Stimulated activated naive CD8-positive, alpha-beta T cell treated with anti-CD3 and anti-CD28 coated beads, Interleukin-15, amount 100 ng/mL, for 72 hours (primary cell): ENCODE measurements at places on chromosomes 11 and 22.
A peak's percentile ranks its signal among the peaks of the same experiment; 100 is the strongest.

GRCh38 chr22:35537232-35537631, 3.4 kb upstream of the RASD2 start:
- DNase-seq, result no peak

- DNase-seq, result no peak
Measured at GRCh38 chr11:35424157-35424940, 5.0 kb upstream of the SLC1A2 start.

DNA sequence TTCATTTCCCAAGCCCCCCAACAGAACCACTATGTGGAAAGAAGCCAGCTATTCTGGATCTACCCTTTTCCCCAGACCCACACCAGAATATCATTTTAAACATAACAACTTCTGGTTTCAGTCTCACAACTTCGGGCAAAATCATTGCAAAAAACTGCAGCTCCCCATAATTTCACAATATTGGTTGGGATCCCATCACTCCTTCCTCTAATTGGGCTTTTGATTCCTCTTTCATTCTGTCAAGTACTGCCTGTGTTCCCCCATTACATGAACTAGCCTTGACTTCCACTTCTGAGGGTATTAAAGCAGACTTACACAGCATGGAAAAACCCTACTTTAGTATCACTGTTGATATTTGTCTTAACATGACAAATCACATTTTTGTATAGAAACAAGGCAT, 4.1 kb upstream of the APOL3 start:
- no peak for DNase-seq

DNA sequence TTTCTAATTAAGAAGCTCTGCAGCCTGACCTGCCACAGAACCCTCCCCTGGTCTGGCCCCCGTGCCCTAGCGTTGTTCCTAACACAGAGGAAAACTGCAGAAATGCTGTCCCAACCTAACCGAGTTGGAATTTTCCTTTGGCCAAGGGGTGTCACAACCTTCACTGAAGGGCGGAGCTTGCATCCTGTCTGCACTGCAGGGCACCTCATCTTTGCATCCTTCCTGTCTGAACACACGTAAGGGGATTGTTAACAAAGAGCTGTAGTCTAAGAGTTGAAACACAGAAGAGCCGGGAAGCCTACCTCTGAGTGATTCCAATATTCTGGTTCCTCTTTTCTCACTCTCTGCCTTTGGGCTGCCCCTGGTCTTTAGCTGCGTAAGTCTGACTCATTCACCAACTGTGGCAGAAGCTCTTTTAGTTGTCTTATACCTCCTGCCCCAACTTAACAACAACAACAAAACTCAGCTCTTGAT, 1.6 kb downstream of the DIXDC1 start:
- DNase-seq, result no peak

DNA sequence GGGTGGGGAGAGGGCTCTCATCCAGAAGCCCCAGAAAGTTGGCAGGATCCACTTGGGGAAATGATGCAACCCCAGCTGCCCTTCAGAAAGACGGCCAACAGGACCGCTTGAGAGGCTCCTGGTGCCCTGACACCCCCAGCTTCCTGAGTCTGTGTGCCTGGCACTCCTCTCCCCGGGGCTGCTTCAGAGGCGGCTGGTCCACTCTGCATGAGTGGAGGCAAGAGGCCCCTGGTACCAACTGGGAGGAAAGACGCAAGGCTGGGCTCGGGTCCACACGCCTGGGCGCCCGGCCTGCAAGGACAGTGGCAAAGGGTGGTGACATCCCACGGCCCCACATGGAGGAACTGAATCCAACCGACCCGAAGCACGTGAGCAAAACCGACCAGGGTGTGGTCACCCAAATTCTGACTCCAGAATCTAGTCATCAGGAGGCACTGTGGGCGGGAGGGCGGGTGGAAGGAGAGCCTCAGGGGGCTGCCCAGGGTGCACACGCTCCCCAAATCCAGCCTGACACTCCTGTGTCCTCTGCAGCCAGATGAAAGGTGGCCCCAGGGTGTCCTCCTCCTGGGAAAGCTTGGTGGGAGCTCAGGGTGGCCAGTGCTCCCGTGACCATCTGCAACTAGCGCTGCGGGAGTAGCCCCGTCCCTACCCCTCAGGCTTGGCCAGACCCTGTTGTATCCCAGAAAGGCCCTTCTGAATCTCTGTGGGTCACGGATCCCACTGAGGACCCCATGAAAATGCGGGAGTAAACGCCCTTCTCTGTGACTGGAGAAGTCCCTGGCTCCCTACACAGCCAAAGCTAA, 3.7 kb downstream of the RNH1 start:
- DNase-seq, result no peak

- DNase-seq, result no peak
Measured at GRCh38 chr11:70633610-70634009, 235.3 kb downstream of the CTTN start.

- no peak for DNase-seq
Measured at GRCh38 chr11:69245041-69245440, 48.9 kb upstream of the MYEOV start.

DNA sequence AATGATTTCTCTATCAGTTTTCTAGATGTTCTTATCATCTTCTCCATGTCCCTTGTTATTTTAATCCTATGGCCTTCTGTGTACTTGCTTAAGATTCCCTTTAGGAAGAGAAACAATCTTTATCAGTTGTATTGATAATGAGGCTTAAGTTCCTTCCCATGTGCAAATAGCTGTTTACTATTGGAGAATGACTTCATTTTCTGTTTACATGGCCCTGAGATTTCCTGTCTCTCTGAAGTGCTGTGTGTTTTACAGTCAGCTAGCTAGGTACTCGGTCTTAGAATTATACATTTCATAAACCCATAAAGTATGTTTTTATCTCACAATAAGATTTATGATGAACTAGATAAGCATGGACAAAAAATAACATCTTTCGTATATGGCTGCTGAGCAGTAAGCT, 67.5 kb upstream of the CCDC179 start:
- DNase-seq, result no peak

DNA sequence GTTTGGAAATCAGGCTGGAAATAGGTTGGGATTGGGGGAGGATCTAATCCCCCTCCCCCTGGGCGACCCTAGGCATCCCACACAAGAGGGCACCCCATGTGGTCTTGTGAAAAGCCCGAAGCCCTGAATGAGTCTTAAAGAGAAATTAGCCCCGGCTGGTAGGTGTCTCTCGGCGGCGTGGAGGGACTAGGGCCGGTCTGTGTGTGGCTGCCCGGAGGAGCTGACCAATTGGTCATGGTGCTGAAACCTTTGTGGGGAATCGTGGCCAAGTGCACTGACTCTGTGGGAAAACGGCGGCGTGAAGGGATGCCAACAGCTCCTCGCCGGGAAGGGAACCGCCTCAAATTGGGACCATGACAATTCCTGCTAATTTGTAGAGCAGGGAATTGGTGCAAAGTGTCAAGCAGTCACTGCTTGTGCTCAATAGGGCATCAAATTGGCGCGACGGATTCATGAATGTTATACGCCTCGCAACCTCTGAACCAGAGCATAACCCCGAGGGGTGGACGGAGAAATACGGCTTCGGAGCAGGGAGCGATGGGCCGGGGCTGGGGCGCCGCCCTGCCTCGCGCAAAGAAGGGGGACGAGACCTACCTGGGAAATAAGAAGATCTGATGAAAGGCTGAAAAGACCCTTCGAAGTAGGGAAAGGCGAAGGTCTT, 1.5 kb downstream of the DBX1 start:
- DNase-seq, result peak; percentile 26

GRCh38 chr11:100512475-100512874, 174.6 kb upstream of the ARHGAP42 start:
- no peak for DNase-seq

GRCh38 chr11:114566276-114566675, 6.6 kb upstream of the NXPE1 start:
- no peak for DNase-seq

- no peak for DNase-seq
Measured at GRCh38 chr11:2825889-2826678, 59.5 kb downstream of the CDKN1C start.

DNA sequence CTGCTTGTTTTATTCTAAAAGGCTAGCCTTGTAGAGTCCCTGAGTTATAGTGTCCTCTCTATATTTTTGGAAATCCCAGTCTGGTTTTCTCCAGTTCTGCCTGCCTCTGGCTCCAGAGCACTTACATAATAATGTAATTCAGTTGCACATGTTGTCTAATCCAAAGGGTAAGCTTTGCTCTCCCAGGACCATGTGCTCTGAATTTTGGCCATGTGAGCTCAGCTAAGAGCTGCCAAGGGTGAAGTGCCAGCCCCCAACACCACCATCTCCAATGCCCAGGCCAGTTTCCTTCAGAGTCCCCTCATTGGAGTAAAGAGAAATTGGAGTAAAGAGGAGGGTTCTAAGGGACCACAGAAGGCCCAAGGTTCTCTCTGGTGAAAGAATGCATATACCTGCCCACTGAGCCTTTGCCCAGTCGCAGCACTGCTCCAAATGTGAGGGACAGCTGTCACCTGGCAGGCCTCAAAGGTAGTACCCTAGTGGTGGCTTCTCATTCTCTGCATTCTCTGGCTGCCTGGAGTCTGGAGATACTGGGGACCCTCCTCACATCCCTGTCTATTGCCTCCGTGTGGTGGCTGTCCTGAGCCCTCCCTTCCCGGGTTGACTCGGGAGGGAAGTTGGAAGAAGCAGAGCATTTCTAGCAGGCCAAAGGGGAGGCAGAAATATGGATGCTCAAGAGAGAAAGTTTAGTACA, 4.9 kb downstream of the CRY2 start:
- DNase-seq, result no peak

- DNase-seq, result no peak
Measured at GRCh38 chr22:37816543-37817180, 6.5 kb upstream of the GALR3 start.

DNA sequence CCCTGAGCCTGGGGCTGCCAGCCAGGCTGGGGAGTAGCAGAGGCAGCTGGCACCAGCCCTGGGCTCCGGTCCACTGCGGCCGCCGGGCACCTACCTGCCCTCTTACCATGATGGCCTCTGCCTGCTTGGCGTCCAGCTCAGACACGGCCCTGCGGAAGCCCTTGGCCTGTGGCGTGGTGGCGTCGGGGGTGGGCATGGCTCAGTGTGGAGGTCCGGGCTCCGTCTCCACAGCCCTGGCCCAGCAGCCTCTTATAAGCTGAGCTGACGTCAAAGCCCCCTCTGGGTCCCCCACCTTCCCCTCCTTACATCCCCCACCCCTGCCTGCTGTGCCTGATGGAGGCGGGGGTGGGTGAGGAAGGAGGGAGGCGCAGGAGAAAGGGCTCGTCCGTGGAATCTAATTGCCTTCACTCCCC, at the start of gene TH:
Gene TH (minus strand): TSS at position 225 of the 413 bp plus-strand sequence. CDS start 29 bp downstream, at position 196.
- no peak for DNase-seq

GRCh38 chr11:77828926-77829325, 8.0 kb downstream of the AAMDC start:
- no peak for DNase-seq

- DNase-seq, result no peak
Measured at GRCh38 chr22:30906946-30907345, 61.6 kb downstream of the MORC2 start.

DNA sequence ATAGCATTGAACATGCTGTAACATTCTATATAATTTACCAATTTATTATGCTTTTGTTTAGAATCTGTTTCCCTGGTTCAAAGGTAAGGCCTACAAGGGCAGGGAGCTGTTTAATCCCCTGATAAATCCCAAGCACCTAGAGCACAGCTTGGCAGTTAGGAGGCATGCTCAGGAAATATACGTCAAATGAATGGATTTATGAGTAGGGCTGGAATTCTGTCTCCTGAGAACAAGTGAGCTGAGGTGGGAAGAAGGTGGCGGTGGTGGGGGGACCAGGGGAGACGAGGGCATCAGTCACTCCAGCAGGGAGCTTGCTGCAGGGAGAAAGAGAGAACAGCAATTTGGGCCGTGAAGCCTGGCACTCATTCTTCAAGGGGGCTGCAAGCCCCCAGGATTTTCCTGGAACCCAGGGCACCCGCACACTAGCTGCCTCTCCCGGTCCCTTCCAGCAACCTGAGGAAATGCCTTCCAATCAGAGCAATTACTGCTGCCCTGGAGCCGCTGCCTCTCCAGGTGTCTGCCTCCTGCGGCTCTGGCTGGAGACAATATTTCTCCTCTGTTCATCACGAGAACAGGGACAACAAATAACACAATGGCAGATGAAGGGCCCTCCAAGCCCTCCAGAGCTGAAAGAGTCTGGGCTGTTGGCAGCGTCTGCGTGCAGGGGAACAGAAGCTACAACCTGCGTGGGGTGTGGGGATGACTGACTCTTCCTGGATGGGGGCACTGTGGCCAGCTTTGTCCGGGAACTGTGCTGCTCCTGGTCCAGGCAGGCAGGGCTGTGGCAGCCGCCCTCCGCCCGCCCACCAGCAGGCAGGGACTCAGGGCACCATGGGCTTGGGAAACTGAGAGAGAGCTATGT, 233.4 kb downstream of the ST3GAL4 start:
- DNase-seq, result no peak

- DNase-seq, result no peak
Measured at GRCh38 chr11:44475114-44475686, 90.3 kb upstream of the CD82 start.

GRCh38 chr11:113188371-113188834, 126.0 kb upstream of the TTC12 start:
- no peak for DNase-seq

GRCh38 chr11:65502274-65502554, 3.4 kb downstream of the MALAT1 start:
- no peak for DNase-seq

DNA sequence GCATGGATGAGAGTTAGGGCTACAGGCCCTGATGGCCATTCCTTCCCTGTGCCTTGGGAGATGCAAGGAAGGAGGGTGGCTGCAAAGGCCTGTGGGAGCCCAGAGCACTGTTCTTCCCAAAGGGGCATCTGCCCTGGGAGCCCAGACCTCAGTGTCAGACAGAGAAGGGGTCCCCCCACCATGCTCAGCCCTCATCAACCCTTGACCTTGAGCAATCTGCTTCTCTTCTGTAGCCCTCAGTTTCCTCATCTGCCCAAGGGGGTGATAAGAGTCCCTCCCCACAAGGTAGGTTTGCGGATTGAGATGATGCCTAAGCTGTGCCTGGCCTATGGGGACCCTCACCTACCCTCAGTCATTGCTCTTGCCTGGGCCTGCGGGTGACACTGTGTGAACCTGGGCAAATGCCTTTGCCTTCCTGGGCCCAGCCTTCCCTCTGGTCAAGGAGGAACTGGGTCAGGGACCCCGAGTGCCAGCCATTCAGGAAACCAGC, 47.5 kb downstream of the IGLL5 start:
- no peak for DNase-seq

- no peak for DNase-seq
Measured at GRCh38 chr11:86149792-86150191, 80.9 kb upstream of the PICALM start.

DNA sequence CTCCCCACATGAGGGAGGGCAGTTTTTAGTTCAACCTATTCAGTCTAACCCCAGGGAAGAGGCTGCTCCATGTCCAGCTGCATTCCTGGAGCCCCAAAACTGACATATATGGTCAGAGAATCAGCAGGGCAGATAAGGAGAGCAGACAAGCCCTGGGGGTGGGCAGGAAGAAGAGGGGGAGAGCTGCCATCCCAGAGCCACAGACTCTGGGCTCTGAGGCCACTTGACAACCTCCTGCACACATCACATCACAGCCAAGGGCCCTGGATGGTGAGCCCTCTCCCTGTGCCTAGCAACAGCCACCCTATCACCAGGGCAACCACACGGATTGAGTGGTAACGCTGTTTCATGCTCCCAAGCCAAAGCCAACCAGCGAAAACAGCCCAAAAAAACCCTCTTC, 3.1 kb downstream of the ARHGAP1 start:
- no peak for DNase-seq
